Left kidney (tissue), 8 donors: ENCODE measurements at places on chromosomes 4 and X.

- no peak for DNase-seq
Measured at GRCh38 chrX:55451626-55451989, 319 bp upstream of the MAGEH1 start.

DNA sequence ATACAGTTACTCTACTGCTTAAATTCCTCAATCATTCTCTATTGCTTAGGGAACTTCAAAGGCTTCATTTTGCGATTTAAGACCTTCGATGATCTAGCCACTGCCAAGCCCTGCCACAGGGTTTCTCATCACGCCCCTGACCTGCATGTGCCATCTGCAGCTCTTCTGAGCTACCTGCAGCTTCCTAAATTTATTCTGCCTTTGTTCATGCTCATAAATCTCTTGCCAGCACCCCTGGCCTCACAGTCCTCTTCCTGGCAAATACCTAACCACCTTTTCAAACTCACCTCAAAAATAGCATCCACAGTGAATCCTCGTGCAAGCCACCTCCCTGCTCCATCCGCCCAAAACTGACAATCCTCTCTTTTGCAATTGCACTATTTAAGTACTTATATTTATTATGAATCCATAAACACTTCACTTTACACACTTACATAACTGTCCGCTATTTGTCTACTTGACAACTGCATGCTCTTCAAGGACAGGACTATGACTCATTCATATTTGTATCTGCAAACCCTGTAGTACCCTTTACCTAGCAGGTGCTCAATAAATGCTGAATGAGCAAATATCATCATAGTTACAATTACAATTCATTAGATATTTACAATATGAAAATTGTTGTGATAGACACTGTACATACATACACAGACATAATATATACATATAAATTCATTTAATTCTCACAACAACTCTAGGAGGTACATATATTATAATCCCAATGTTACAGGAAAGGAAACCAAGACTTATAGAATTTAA, 280.0 kb upstream of the RASGEF1B start:
- no peak for DNase-seq

GRCh38 chr4:61296144-61296543, 96.0 kb downstream of the ADGRL3 start:
- no peak for DNase-seq

GRCh38 chr4:145380123-145380522, 101.5 kb upstream of the SMAD1 start:
- no peak for DNase-seq

- no peak for DNase-seq
Measured at GRCh38 chr4:152917543-152918395, 18.4 kb upstream of the FHDC1 start.

GRCh38 chrX:34877436-34877835, 65.2 kb upstream of the FAM47B start:
- no peak for DNase-seq

GRCh38 chr4:76074468-76074867, at the start of gene ART3:
Gene ART3, plus strand, starts transcription at chr4:76074709. Its CDS starts 1,181 bp downstream, at chr4:76075890.
- DNase-seq: no peak
